Stimulated activated CD8-positive, alpha-beta memory T cell treated with anti-CD3 and anti-CD28 coated beads, Interleukin-15, amount 100 ng/mL, for 24 hours (primary cell): ENCODE measurements at places on chromosomes 12 and 14.

GRCh38 chr14:55146425-55146824 is 17.4 kb downstream of the LGALS3 start:
- DNase-seq: no peak

GRCh38 chr14:67975470-67975869 is 155.9 kb downstream of the RAD51B start:
- no peak for DNase-seq

GRCh38 chr14:87285506-87285905 is 707.5 kb downstream of the GALC start:
- no peak for DNase-seq

DNA sequence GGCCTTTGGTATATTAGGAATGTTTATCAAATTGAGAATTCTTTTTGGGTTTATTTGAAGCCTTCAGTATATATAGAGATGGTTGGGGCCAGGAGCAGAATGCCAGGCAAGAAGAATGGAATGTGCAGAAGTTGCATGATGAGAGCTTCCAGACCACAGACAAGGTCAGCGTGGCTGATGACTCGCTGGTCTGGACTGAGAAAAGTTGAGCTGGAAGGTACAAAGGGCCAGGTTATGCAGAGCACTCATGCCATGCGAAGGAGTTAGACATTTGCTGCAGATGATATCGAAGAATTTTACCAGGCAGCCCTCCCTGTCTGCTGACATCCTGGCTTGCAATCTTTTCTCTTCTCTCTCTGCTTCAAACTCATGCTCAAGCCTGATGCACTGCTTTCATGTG is 196.2 kb upstream of the ARHGAP5 start:
- DNase-seq: no peak

DNA sequence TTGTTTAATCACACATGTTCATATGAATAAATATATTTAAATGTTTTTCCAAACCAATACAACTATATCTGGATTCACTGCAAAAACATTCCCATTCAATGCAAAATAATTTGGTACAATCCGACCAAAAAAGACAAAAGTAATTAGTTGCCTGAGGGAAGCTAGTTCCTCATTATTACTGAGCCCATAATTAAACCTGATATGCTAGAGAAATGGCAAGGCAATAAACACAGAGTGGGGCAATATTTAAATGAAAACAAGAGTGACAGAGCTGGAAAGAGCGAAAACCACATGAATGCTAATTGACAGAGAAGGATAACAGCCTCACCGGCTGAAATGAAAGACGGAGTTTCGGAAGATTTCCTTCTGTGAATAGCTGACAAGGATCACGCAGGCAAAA is 82.6 kb downstream of the TMCC3 start:
- no peak for DNase-seq

DNA sequence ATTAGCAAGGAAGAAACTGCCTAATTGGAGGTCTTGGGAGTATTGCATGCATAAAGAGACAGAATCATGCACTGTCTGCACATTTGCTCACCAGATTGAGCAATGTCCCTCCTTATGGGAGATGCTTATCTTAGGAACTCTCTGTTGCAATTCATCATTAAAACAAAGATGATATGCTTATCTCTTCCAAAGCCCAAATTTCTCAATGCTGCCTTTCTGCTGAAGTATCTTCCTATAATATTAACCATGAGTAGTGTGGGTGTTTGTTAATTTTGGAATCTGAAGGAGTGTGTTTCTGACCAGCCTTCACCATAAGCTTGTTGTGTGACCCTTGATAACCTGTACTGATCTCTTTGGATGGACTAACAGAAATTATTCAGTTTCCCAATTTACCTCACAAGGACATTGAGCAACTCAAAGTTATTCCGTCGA is 1257.6 kb upstream of the FLRT2 start:
- no peak for DNase-seq

- no peak for DNase-seq
Observed at GRCh38 chr12:53593707-53594106, 32.5 kb downstream of the ATF7 start.

DNA sequence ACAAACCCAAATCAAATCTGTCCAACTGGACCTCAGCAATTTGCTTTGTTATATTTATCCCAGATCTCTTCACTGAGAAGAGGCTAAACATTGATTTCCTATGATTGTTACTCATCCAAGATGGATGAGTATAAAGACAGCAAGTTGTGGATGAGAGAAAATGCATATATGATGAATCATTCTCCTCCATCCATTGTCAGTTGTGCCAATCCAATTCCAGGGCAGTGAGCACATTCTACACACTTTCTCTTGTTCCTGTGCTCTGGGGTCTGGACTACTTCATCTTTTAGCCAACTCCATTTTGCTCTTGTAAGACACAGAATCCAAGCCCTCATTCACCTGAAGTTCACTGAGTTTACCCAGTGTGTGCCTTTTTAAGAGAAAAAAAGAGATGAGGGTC is 105.7 kb downstream of the GCH1 start:
- DNase-seq: no peak

GRCh38 chr14:95220663-95221231 is 63.4 kb upstream of the DICER1 start:
- no peak for DNase-seq

- no peak for DNase-seq
Observed at GRCh38 chr14:90607141-90607540, 209.1 kb downstream of the TTC7B start.

DNA sequence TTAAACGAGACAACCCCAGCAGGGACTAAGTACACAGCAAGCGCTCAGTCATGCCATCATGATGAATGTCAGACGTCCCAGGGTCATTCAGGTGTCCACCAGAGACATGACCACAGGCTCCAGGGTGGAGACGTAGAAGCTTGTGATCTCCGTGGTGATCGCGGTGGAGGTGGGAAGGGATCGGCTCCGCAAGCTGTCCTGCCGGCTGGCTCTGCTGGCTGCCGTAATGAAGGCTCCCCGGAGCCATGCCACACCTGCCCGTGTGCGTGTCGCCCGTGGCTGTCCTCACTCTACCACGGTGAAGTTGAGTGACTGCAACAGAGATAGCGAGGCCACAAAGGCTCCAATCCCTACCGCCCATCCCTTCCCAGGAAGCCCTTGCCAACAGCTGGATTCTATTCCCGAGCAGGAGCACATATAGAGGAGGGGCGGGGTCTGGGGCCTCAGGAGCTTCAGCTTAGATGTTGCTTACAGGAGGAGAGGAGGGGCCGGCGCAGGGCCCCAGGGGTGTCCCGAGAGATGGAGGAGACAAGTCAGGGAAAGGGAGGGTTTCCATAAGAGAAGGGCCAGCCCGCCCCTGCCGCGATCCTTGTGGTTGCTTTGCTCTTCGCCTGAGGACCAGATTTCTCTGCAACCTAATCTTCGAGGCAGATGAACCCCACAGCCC is 332.6 kb upstream of the SFSWAP start:
- DNase-seq: no peak

DNA sequence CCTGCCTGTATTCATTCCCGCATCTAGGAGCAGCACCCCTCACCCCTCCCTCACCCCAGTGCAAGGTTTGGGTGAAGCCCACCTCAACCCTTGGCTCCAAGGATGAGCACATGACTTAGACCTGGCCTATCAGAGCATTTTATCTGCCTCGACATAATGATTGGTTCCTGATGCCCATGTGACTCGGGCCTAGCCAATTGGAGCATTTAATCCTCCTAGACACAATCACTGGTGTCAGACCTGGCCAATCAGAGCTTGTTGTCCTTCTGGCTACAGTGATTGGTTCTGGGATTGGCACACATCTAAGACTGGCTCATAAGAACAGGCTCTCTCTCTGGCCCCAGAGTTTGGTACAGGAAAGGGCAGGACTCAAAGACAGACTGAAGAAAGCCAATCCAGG is 73.1 kb upstream of the MYL2 start:
- no peak for DNase-seq

DNA sequence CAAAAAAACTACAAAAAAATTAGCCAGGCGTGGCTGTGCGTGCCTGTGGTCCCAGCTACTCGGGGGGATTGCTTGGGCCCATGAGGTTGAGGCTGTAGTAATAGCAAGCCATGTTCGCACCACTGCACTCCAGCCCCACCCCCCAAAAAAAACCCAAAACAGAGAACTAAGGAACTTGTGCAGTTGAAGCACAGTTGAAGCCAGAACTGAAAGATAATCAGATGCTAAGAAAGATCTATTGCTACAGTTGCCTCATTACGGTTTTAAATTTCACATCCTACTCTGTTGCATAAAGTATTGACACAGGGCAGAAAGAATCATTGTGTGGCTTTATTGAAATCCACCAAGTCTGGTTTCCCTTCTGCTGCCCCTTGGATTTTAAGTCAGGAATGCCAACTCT is 3.8 kb downstream of the CS start:
- no peak for DNase-seq

- DNase-seq: no peak
Observed at GRCh38 chr14:29788093-29788492, 139.6 kb downstream of the PRKD1 start.

DNA sequence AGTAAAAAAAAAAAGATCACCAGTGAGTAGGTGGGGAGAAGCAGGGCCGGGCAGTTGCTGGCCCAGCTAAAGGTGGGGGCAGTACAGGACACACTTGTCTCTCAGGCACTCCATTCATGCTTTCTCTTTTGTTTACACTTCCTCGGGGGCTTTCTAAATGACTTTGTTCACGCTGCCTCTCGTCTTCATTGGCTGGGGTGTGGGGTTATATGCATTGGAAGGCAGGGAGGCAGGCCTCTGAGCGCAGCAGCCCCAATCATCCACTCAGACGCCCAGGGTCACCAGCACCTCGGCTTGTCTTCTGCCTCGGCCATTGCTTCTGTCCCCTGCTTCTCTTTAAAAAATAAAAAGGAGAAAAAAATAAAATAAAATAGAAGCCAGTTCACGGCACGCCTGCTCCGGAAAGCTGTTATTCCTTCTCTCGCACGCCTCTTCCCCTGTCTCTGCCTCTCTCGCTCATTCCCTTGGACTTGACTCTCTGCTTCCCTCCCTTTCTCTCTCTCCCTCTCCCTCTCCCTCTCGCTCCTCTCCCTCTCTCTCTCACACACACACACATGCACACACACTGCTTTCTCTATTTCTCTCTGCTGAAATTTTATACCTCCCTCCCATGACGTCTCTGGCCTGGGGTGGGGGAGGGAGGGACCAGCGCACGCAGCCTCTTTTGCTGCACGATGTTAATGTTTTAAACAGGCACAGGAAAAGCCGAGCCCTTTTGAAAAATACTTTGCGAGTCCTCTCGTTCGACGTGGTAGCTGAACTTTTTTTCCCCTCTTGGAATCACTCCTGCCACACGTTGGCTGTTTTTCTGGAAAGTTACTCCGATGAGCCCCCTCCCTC is at the start of gene TGFB3:
TSS of gene TGFB3 (minus strand) at position 570 of the 840 bp plus-strand sequence. CDS start 1,102 bp downstream, outside the sequence.
- no peak for DNase-seq

DNA sequence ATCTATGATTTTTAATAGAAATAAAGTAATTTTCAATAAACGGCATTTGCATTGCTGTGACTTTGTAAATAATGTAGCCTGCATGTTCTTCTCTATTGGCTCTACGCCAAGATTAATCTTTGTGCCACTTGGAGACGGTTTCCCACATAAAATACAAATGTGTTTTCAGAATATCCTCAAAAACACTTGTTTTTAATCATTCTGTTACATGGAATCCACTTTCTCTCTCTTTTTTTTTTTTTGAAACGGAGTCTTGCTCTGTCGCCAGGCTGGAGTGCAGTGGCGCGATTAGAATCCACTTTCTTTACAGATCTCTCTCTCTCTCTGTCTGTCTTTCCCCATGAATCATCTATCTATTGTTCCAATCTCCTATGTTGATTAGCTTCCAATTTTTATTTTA is 22.8 kb upstream of the SSPN start:
- DNase-seq: no peak

DNA sequence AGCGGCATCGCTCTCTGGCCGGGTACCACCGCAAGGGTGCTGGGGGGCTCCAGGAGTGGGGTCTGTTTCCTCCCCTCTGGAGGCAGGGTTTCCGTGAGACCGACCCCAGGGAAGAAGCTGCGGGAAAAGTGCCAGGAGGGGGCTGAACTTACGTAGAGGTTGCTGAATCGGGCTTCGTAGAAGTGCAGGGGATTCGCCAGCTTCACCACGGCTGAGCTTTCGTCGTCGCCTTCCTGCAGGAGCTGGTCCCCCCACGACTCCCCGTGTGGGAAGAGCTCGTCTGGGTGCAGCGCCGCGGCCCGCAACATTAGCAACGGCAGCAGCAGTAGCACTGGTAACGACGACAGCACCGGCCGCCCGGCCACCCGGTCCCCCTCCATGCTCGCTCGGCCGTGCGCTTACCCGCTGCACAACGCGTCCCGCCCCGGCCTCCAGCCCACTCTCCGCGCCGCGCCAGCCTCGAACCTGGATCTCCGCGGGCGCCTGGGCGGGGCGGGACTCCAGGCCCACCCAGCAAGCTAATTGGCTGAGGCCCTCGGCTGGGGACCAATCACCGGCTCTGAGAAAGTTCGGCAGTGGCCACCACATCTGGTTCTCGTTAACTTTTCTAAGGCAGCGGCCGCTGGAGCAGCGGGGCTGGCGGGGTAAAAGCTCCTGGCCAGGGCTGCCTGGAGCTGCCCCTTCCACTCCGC is at the start of gene NID2:
TSS of gene NID2 (minus strand) at position 445 of the 692 bp plus-strand sequence. CDS start at position 380, 65 bp downstream.
- DNase-seq: peak; percentile 29

DNA sequence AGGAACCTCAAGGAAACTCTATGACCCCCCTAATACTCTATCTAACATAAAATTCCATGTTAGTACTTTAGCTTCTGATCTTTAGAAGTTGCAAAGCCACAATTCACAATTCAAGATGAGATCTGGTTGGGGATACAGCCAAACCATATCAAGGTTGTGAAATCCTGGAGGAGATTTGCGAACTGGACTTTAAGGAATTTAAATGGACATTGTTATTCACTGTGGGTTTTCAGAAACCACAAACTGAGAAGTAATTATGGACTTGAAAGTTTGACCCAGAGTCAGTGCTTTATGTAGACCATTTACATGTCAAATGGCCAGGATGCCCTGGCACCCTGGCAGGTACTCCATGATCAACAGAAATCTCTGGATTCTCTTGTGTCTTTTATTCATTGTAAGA is 14.2 kb upstream of the CDKL1 start:
- no peak for DNase-seq

- no peak for DNase-seq
Observed at GRCh38 chr12:128753438-128753837, 70.3 kb downstream of the SLC15A4 start.

DNA sequence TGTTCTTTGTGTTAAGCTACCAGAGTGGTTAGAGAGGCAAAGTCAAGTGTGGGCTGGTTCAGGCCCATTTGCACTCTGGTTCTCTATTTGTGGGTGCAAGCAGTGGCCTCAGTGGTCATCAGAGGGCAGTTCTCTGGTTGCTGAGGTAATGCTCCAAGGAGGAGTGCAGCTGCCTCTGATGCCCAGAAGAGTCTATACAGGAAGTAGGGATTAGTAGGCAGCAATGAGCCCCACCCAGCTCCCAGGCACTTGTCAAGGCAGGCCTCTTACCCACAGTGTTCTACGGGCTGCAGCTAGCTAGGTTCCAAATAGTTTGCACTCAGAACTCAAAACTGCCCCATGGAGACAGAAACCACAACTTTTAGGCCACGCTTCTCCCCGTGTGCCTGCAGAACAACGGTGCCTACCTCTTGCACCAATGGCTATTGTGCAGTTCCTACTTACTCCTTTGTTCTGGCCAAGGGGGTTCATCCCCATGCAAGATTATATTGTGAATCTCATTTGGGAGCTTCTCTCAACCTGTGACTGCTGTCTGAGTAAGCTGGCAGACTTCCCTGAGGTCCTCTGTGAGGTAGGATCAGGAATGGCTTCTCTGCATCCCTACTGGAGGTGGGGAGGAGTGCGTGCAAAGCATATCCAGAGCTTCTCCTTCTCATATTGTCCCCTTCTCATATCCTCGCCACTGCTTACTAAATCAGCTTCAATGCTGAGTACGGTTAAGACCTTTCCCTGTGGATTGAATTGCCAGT is 410.3 kb upstream of the LMO3 start:
- no peak for DNase-seq

GRCh38 chr12:19561411-19561961 is 122.2 kb downstream of the AEBP2 start:
- no peak for DNase-seq
